ENCODE measurements at places on chromosomes 4 and X.

- DNase-seq, result no peak
These were observed 129.0 kb upstream of the RASGEF1B start for GRCh38 chr4:81600520-81601357.

GRCh38 chrX:24294619-24295018 is 19.2 kb downstream of the SUPT20HL2 start:
- peak; percentile 11 for DNase-seq

GRCh38 chrX:7586126-7586525 is 256.8 kb upstream of the VCX start:
- no peak for DNase-seq

DNA sequence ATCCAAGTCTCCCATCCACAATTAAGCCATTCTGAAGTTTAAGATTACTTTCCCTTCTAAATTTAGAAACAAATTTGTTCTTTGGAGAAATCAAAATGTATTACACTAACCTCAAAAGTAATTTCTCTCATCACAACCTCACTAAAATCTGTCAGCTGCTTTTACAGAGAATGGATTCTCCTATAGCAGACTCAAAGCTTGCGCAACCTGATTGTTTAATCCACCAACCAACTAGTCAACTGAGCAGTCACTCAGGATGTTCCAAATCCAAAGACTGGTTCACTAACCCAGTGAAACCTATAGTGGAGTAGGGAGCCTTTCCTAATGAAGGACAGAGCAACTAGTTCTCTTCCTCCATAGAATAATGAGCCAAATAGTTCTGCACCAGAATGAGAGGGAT is 44.3 kb downstream of the RCHY1 start:
- DNase-seq, result no peak

- DNase-seq, result no peak
These were observed 10.6 kb upstream of the H2AZ1 start for GRCh38 chr4:99960648-99961047.

- peak; percentile 65 for DNase-seq
These were observed 246.7 kb downstream of the PALLD start for GRCh38 chr4:168743601-168744000.

DNA sequence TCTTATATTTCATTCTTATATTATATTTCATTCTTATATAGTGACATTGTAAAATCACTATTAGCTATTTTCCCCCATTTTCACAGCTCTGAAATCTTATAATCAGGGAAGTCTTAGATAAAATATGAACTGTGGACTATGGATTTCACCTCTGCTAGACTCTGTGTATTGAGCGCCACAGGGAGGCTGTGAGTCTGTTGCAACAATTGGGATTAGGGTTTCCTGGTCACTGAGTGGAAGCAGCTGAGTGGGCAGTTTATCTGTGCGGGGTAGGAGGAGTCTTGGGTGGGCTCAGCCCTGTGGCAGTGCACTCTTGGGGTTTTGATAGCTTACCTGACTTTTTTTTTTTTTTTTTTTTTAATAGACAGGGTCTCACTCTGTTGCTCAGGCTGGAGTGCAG is 249.5 kb downstream of the PTTG2 start:
- DNase-seq, result no peak

DNA sequence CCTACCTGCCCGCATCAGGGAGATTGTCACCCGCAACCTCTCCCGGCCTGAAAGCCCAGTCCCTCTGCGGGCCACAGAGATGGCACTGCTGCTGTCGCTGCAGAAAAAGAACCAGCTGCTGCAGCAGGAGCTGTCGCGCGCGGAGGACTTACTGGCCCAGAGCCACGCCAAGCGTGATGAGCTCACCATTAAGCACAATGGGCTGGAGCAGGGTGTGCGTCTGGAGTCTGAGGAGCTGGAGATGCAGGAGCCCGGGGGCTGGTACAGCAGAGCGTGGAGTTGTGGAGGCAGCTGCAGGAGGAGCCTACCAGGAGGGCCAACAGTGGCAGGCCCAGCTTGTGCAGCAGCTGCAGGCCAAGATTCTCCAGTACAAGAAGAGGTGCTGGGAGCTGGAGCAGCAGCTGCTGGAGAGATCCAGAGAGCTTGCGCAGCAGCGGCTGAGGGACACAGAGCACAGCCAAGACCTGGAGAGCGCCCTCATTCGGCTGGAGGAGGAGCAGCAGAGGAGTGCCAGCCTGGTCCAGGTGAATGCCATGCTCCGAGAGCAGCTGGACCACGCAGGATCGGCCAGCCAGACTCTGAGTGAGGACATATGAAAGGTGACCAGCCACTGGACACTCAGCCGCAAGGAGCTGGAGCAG is 11.3 kb downstream of the SMIM10L2A start:
- no peak for DNase-seq

DNA sequence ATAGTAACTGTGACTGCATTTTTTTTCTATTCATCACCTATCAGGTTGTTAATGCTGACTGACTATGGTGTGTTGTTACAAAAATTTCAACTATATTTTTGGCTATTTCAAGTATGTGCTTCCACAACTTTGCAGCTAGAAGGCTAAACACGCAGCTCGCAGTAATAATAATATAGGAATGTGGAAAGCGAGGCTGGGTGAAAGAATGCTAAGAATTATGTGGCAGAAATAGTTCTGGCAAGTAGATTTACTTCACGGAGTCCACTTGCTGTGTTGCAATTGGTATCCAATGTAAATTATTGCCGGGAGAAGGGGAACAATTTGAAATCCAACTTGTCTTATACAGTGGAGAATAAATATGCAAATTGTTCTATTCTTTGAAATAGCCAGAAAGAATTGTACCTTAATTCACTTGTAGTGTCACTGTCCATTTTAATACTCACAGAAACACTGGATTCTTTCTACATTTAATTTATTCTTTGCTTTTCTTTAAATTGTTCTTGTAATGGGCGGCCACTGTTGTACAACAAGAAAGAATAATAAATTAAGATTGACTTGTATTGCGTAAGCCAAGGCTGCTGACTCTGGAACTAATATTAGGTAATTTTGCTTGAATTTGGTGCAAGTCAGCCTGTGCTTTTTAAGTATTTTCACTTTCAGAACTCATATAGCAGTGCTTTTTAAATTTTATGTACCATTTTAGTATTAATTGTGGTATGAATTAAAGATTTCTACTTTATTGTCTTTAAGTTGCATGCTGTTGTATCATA is 154.9 kb downstream of the FRMPD4 start:
- no peak for DNase-seq

- DNase-seq, result no peak
These were observed 21.6 kb upstream of the ATP8A1 start for GRCh38 chr4:42678512-42678911.

- DNase-seq, result no peak
These were observed 1470.4 kb downstream of the ADGRL3 start for GRCh38 chr4:62670514-62670913.

GRCh38 chr4:145340071-145340675 is 141.5 kb upstream of the SMAD1 start:
- DNase-seq, result no peak

- DNase-seq, result no peak
These were observed 611.0 kb upstream of the PABPC4L start for GRCh38 chr4:134812611-134813010.

GRCh38 chr4:76546759-76547742 is 112.0 kb downstream of the SHROOM3 start:
- peak; percentile 62 for DNase-seq

GRCh38 chrX:37462346-37462745 is 109.1 kb upstream of the LANCL3 start:
- no peak for DNase-seq

DNA sequence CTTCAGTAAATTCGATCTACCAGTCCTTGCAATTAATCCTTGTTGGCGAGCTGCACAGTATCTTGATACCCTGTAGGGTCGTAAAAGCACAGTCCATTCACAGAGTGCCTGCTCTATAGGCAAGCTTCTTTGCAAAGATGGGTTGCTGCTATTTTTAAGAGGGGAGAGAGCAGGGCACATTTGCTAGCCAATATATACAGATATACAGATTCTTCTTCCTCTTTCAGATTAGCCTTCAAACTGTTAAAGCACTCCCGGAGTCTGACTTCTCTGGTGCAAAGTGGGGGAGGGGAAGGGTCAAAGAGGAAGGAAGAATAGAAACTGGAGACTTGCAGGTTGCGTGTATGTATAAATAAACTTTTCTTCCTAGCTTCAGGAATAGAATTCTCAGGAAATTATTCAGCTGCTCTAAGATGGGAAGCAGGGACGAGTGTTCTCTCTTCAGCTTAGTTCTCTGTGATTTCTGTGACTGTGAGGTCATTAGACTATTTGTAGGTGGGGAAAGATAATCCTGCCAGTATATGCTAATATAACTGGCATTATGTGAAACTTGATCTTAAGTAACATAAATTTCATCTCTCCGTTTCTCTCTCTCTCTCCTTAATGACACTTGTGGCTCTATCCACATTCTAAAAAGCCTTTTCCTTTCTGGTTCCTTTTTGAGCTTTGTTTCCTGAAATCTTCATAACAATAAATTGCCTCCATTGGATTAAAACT is at the start of gene CYSLTR1:
Gene CYSLTR1 (minus strand): TSS at position 242 of the 717 bp plus-strand sequence. CDS start 53,865 bp downstream, outside the sequence.
- no peak for DNase-seq

GRCh38 chr4:94419956-94420355 is 31.8 kb upstream of the PDLIM5 start:
- DNase-seq, result no peak

DNA sequence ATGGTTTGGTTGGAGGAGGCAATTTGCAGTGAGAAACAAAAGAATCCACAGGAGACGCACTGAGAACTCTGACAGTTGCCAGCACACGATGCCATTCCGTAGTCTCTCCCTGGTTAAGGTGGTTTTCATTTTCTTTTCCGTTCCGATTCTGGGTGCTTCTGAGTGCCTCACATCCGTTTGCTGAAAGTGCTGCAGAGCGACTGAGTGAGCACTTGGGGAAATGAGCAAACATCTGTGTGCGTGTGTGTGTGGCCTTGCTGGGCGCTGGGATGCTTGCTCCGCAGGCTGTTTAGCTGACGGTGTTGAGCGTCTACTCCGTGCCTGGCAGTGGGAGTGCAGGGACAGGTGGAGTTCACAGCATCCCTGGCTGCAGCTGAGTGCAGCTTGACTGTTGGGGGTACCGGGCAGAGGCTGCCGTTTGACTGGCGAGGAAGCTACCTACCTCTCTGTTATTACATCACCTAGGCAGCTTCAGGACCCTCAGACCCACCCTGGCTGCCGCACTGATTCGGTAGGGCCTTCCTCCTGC is 49.3 kb downstream of the SORCS2 start:
- no peak for DNase-seq

GRCh38 chr4:175539498-175539897 is 272.6 kb downstream of the GPM6A start:
- DNase-seq, result no peak

- peak; percentile 76 for DNase-seq
These were observed 111.3 kb upstream of the LNX1 start for GRCh38 chr4:53702334-53703266.

DNA sequence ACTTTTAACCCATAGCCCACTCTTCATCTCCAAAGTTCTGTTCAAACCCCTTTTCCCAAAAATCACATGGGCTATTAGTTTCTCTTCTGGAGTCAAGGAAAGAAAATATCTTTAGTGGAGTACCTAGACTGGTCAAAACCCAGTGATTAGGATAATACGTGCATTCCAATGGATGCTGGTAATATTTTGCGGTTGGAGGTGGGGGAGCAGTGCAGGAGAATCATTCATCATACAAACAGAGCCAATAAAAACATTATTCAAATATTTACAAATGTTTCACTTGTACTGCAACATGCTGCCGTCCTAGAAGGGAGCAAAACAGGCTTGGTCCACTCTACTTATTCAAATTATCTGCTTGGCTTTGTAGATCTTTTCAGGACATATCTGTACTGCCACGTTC is 57.2 kb upstream of the RAB9B start:
- no peak for DNase-seq

DNA sequence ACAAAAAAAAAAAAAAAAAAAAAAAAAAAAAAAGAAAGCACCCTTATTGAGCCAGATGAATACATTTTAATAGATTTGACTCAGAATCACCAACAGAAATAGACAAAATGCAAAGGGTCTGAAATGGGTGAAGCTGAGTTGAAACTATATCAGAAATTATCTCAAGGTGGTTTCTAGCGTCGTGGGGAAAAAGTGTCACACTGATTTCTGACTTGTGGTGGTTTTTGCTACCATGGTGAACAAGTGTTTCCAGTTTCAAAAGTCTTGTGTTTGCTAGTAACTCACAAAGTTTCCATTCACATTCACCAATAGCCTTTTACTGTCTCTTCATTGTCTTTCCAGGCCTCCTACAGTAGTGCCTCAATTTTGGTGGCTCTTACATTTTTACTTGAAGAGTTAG is 135.5 kb downstream of the ARHGAP24 start:
- no peak for DNase-seq

DNA sequence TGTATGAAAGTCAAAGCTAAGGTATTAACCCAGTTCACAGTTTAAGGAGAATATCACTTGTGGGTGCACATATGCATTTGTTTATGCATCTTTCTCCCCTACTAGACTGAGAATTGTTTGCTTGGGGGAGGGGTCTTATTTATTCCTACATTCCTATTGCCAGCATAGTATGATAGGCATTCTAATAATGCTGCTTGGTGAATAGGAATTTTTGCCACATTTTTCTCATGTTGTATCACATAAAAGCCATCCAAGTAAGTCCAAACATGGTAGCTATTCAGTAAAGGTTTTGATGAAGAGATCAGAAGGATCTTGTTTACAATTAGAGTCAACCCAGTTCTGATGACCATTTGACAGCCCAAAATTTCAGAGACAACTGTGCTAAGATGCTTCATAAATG is 48.6 kb downstream of the ASB9 start:
- no peak for DNase-seq

DNA sequence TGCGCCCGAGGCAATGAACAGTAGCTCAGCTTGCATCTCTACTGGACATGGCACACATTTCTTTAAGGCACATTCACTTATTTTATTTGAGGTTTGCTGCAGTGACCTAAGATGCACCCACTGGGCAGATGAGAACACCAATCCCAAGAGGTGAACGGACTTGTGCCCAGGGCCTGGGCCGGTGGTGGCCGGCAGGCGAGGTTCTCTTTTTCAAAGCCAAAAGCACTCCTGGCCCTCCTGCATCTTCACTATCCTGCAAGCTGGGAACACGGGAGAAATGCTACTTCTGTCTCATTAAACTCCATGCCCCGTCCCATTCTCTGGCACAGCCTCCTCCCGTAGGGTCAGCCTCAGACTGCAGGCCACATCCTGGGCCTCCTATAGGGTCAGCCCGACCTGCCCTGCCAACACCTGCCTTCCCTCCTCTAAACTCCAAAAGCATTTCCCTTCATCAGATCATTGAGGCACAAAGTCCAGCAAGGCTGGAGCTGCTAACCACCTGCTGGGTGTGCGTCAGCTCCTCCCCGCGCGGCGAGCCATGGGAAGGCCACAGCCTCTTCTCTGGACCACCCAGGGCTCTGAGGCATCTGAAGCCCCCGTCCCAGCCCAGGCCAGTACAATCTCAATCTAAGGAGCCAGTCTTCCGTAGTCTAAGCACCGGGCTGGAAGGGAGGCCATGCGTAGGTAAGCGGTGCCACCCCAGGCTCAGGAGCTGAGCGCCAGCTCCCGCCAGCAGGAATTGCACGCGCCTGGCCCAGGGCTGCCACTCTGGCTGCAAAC is 166.1 kb downstream of the AFAP1 start:
- no peak for DNase-seq

GRCh38 chr4:4334798-4335520 is 44.9 kb downstream of the ZBTB49 start:
- DNase-seq, result peak; percentile 61

DNA sequence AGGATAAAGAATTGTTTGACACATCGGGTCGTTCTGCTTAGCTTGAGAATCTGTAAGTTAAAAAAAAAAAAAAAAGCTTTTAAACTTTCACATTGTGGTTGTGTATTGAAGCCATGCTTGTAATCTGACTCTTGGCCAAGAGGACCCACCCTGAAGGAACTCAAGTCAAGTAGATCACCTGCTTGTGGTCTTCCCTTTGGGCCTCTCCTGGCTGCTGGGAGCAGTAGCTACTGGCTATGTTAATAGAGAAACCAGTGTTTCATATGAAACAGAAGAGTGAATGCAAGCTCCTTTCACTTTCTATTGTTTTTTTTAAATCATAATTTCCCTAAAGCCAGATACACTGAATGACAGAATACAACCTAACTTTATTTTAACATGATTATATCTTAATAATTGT is 402.4 kb upstream of the NDST4 start:
- no peak for DNase-seq

All from lung microvascular endothelial cell (primary cell).